NAMALWA (cell line): ENCODE measurements at places on chromosomes 4 and X.

DNA sequence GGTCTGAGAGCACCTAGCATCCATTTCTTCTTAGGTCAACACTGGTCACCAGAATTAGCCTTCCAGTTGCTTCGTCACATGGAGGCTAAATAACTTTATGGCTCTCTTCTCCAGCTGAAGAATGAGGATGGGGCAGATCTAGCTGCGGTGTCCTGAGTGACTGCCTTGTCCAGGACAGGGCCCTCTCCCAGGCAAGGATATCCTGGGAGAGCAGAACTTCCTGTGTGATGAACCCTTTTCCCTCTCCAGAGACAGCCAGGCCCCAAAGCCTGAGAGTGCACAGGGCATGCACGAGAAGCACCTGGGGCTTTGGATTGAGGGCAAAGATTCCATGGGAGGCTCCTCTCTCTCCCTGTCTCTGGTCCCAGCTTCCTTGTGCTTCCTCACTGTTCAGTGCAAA lies 108.2 kb upstream of the MAMLD1 start:
- DNase-seq = no peak

GRCh38 chrX:131633285-131633917 lies 89.5 kb downstream of the OR13H1 start:
- DNase-seq = peak; percentile 56

GRCh38 chrX:109533005-109533404 lies 3.6 kb upstream of the NXT2 start:
- DNase-seq = peak; percentile 54

- no peak for DNase-seq
These were observed 70.7 kb downstream of the REPS2 start for GRCh38 chrX:17017134-17017533.

GRCh38 chr4:7581477-7581876 lies 146.7 kb upstream of the PSAPL1 start:
- peak; percentile 18 for DNase-seq

GRCh38 chr4:6674500-6675149 lies 19.1 kb upstream of the S100P start:
- DNase-seq = peak; percentile 60

DNA sequence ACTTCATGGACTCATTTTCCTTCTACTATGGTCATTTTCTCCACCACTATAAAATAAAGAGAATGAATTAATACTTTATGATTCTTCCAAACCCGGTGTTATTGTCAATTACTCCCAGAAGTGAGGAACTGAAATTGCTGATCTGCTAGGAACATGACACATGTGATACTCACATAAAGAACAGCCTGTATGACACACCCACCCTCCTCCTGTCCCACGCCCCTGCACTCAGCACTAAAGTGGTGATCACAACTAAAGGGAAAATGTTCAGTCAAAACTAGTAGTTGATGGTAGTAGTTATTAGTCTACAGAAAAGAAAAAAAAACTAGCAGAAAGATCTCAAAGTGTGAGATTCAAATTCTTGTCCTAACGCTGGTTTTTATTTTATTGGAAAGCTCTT lies 1508.3 kb downstream of the RAPGEF2 start:
- no peak for DNase-seq

- no peak for DNase-seq
These were observed 54.4 kb upstream of the CLNK start for GRCh38 chr4:10738826-10739489.

GRCh38 chr4:8648296-8648695 lies 55.7 kb downstream of the CPZ start:
- DNase-seq = no peak

DNA sequence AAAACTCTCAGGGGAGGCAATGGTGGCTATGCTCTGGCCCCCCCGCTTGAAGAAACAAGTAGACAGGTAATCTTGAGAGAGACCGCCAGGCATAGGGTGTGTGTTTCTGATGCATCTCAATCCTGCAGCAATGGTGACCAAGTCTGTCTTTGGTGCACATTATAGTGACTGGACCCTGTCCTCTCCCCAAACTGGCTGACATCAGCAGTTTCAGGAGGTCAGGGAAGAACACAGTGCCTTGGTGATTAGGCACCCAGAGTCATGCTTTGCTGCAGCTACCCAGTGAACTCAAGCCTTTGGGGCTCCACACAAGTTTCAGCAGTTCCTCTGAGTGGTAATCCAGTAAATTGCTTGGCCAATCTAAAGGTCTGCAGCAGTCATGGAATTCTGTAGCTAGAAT lies 318.3 kb downstream of the SPIN4 start:
- DNase-seq = no peak

- DNase-seq = no peak
These were observed 121.6 kb upstream of the EPHA5 start for GRCh38 chr4:65791812-65792308.

DNA sequence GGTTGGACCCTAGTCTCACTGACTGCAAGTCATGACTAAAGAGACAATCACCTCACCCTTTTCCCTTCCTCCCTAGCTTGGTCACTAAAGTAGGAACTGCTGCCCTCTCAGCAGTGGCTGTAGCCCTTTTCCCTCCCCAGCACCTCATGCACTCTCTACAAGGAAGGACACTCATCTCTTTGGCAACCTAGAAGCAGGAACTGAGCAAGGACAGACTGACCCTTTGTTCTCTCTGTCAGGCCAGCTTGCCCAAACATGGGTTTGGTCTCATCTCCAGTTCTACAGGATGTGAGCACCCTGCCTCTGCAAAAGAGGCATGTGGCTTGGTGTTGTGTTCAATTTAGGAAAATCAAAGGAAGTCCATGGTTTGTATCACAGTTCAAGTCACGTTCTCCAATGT lies 15.8 kb downstream of the LEF1 start:
- no peak for DNase-seq

DNA sequence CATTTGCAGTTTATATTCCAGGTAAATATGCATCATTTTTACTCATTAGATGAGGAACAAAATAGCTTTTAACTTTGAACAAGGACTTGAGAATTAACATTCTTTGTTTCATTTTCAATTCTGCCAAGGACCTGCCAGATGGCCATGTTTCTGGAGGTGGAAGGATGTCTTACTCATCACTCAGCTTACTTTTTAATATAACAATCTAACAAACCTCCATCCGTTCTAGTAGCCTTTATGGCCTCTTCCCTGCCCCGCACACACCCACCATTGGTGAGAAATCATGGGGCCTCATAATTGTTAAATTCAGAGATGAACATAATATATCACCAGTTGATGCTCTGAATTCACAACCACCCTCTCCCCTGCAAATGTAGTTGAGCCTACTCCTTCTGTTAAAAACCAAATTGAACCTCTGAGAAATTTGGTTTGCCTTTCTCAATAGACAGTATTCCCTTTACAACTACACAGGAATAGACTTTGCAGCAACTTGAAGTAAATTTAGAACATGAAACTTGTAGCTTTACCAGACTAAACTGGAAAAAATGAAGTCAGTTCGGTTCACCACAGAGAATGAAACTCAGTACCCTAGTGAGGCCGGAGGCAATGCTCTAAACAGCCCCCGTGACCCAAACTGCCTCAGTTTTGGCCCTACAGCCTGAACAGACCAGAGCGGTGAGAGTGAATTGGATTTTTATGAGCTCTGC lies 50.1 kb upstream of the ACSL4 start:
- DNase-seq = no peak

DNA sequence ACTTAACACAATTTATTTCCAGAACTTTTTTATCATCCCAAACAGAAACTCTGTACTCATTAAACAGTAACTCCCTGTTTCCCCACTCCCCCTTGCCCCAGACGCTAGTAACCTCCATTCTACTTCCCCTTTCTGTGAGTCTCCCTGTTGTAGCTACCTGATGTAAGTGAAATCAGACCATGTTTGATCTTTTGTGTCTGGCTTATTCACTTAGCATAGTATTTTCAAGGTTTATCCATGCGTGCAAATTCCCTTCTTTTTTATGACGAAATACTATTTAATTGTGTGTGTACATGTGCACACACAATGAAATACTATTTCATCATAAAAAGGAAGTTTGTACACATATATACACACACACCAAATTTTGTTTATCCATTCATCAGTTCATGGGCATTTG lies 5.2 kb downstream of the PKD2 start:
- DNase-seq = peak; percentile 48

DNA sequence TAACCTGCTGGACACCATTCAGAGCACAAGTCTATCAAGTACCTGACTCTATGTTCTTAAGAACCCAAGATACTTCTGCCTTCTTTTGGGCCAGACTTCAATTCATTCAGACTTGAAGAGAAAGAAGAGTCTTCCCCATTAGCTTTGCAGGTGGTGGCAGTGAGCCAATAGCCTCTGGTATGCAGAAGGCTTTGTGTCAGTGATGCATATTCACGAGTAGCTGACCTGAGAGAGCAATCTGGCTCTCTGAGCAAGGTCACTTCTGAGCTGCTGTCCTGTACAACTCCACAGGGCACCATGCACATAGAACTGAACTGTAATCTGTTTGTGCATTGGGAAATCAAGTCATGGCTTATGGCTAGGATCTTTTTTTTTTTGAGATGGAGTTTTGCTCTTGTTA lies 39.9 kb upstream of the SPINK2 start:
- peak; percentile 15 for DNase-seq

DNA sequence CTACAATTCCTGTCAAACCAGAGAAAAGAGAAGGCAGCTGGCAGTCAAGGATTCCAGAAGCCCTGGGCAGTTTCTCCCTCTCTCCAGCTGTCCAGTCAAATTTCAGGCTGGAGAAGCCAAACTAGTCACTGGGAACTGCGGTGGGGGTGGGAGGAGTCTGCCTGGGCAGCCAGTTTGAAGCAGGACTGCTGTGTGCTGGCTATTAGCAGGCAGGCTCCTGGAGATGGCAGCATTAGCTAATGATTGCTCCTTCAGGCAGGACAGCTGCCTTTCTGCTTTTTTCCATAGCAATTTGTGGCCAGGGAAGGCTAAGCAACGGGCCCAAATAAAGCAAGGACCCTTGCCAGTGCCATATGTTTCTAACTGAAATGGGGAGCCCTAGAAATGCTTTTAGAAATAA lies 44.7 kb upstream of the FGF13 start:
- no peak for DNase-seq

DNA sequence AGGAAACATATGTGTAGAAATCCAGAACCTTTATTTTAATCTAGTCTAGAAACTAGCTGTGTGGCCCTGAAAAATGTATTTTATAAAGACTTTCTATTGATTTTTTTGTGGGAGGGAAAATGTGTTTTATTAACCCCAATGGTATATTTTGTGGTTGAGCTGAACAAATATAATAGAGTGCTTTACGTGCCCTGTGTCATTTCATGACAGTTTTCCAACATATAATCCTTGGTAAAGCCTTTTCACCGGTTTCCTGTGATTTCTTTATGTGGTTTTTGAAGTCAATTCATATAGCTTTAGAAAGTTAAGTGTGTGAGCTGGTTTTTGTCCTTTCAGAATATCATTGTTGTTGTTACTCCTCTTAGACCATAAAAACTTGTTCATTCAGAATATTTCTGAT lies 375.7 kb downstream of the ADGRL3 start:
- no peak for DNase-seq

DNA sequence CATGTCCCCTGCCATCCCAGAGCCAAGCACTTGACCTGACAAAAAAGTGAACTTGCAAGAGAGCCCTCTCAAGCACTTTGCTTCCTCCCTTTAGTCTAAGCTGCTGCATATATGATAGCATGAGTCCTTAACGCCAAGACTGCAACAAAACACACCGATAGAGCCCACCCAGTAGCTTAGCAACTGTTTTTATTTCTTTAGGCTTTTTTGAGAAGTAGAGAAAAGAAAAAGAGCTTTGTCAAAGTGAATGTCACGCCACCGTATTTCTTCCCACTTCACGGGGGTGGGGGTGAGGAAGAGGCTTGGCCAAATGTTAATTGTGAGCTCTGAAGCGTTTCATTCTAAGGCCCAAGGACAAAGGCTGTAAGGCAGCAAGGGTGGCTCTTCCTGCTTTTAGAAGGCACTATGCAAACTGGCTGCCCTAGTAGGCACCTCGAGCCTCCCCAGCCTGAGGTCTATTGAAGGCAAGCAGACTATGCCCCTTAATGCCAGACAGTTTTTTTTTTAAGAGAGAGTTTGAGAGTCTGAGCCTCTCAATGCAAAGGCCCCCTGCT lies 138.6 kb downstream of the HS6ST2 start:
- no peak for DNase-seq

DNA sequence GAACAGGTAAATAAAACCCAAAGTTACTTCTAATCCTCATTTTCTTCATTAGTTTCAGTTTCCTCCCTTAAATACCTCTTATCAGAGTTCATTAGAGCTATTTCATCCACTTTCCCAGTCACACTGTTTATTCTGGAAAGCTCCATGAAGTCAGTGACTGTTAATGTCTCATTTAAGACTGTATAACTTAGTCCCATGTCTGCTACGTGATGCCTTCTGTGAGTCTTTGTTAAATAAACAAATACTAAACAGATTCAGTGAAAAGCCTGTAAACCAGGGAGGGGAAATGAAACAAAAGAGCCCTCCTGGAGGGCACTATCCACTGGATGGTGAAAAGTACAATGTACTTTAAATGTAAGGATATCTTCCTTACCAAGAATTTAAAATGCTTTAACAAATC lies 24.7 kb downstream of the ACE2 start:
- DNase-seq = no peak

GRCh38 chr4:148056879-148057278 lies 325.0 kb downstream of the ARHGAP10 start:
- DNase-seq = peak; percentile 94

- DNase-seq = no peak
These were observed 176.3 kb downstream of the ENOX2 start for GRCh38 chrX:130726661-130727060.

- DNase-seq = no peak
These were observed 61.6 kb upstream of the SPP1 start for GRCh38 chr4:87913896-87914295.

DNA sequence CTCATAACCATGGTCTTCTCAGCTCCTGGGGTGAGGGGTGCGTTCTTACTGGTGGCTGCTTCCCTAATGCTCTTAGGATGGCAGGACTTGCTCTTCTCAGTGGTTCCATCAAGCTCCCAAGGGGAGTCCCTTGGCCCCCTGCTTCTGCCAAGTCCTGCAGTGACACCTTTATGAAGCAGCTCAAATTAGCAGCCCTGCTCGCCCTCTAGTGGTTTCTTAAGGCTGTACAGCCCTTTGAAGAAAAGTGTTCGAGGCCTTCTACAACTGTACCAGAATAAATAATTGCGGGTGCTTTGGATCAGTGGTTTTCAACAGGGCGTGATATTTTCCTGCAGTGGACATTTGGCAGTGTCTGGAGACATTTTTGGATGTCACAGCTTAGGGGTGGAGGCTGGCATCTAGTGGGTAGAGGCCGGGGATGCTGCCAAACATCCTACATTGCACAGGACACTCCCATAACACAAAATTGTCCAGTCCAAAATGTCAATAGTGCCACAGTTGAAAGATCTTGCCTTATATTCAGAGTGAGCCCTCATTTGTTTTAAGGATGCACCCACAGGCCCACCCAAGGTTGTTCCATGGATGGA lies 204.7 kb upstream of the S100G start:
- DNase-seq = peak; percentile 58

GRCh38 chr4:181259081-181259709 lies 984.0 kb upstream of the TENM3 start:
- no peak for DNase-seq

GRCh38 chr4:145785391-145786008 lies 105.6 kb downstream of the C4orf51 start:
- no peak for DNase-seq
